Mammary epithelial cell (primary cell): ENCODE measurements at places on chromosomes 1 and 21. TPM values are rescaled to one million over a fixed set of nuclear protein-coding genes. Genes with fewer than 3 reads are reported as not detected.
A peak's percentile ranks its signal among the peaks of the same experiment; 100 is the strongest.

The CD52 gene
- 0.27 TPM for polyA plus RNA-seq

The PTGER3 gene
- not detected for polyA plus RNA-seq

The SFN gene
- polyA plus RNA-seq: 2,641 TPM

The MAP3K7CL gene
- polyA plus RNA-seq: 6.2 TPM

The CD34 gene
- 0.02 TPM for polyA plus RNA-seq

The MPL gene
- 0.07 TPM for polyA plus RNA-seq

The GPA33 gene
- polyA plus RNA-seq: not detected

The CLCA4 gene
- polyA plus RNA-seq: 0.34 TPM

The A3GALT2 gene
- not detected for polyA plus RNA-seq

GRCh38 chr1:6177681-6178380 lies 2.3 kb downstream of the CHD5 start:
- DNase-seq: no peak

GRCh38 chr1:46802081-46802480 lies 3.2 kb downstream of the CYP4B1 start:
- DNase-seq: no peak

- no peak for DNase-seq
Observed at GRCh38 chr1:168581817-168582572, 5.6 kb downstream of the XCL1 start.

DNA sequence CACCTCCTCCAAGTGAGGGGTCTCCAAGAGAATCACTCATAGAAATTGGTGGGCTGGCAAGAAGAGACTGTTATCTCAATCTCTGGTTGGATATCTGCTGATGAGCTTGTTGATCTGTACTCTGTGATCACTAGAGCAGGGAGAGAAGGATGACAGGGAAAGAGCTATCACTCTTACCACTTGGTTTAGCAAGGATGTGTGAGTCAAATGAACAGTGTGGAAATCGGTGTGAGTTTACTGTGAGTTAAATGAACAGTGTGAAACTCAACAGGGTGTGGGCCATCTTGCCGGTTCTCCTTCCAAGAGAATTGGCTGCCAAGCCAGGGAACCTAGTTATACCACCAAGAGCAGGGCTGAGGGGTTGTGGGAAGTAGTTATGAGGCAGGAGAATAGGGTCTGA lies 33.3 kb upstream of the CD1D start:
- DNase-seq: peak; percentile 51

DNA sequence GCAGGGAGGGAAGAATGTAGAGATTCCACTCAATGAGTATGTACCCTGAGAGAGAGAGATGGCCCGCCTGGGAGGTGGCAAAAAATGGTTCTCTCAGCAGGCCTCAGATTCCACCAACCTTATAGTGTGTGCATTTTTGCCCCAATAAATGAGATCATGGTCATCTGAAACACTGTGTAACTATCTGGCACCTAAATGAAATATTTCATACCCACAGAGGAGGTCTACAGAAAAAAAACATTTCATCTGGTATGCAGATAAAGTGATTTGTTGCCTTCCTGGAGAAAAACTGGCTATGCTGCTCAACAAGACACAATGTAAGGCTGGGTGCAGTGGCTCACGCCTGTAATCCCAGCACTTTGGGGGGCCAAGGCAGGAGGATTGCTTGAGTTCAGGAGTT lies 4.9 kb downstream of the TMCO2 start:
- no peak for DNase-seq

GRCh38 chr1:191348328-191348727 lies 809.9 kb upstream of the RGS18 start:
- no peak for DNase-seq

DNA sequence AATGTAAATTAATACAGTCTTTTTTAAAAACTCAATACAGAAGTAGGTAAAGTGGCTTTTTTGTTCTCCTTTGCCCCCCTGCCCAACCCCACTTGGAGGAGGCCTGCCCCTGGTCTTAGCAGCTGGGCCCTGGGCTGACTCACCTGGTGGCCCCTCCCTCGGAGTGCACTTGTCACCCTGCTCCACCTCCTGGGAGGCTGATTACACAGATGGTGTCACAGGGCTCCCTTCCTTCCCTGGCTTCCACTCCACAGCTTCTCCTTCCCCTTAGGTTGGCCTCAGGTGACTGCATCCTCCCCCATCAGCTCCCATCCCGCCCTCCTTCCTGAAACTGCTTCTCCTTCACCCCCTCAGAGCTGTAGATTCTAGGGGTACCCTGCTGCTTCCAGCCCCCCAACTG lies 11.7 kb upstream of the CAPN9 start:
- no peak for DNase-seq
